ENCODE measurements at places on chromosomes 1 and 21.
A peak's percentile ranks its signal among the peaks of the same experiment; 100 is the strongest.

DNA sequence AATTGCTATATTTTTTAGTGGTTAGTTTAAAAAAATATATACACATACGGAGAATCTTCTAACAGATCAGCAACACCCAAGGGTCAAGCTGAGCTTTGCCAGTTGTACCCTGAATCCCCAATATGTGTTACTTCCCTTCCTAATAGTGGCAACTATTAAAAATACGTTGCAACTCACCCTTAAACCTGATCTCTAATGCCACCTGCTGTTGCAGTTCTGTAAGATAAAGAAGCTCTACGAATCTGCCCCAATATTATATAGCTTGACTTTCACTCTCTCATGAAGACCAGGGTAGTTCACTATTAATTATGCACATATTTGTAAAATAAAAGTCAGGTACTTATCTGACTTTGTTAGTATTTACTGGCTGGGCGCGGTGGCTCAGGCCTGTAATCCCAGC is 58.4 kb downstream of the ASH1L start:
- DNase-seq: peak; percentile 14

DNA sequence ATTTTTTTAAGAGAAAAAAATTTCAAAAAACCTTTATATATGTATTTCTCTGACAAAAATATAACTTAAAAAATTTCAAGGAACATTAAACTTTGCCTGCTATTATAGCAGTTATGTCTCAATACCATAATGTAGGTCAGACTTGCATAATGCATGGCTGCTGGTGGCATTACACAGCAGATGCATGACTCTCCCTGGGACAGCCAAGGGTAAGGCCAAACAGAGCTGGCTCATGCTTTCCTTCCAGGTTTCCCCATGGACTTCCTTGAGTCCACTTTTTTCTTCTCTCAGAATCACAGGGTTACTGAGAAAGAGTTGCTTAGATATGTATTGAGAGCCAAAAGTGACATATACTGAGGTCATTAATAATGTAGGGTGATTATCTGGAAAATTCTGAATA is 43.7 kb downstream of the RHOU start:
- DNase-seq: no peak

DNA sequence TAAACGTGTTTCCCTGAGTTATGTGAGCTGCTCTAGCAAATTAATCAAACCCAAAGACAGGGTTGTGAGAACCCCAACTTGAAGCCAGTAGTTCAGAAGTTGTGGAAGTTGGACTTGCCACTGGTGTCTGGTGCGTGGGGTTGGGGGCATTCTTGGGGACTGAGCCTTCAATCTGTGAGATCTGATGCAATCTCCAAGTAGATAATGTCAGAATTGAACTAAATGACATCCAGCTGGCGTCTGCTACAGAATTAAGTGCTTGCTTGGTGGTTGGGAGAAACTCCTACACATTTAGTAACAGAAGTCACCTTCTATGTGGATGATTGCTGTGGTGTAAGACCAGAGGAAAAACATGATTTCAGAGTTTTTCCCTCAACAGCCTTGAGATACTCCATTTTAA is 207.4 kb downstream of the FGGY start:
- DNase-seq: no peak

- no peak for DNase-seq
These were observed 342.0 kb downstream of the VAV3 start for GRCh38 chr1:107622966-107623365.

- peak; percentile 21 for DNase-seq
These were observed 20.0 kb upstream of the EPHA2 start for GRCh38 chr1:16175610-16176553.

DNA sequence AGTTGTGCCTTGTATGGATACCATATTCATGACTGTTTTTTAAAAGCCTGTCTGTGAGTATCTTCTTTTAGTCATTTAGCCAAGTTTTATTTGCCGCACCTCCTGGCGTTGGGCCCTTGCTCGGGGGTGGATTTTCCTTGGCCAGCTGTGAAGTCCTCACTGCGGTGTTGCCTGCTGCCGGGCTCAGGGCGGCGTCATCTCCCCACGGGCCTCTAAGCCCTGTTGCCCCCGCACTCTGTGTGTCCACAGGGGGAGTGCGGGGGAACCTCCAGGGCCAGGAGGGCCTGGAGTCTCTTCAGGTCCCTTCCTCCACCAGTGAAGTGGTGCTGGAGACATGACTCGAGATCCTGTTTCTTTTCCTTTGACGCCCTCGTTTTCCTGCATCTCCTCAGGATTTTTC is 65.8 kb upstream of the DIP2A start:
- no peak for DNase-seq

- DNase-seq: no peak
These were observed 56.0 kb downstream of the TBCE start for GRCh38 chr1:235423214-235423652.

GRCh38 chr21:43772425-43772821 is 3.7 kb downstream of the CSTB start:
- DNase-seq: no peak

DNA sequence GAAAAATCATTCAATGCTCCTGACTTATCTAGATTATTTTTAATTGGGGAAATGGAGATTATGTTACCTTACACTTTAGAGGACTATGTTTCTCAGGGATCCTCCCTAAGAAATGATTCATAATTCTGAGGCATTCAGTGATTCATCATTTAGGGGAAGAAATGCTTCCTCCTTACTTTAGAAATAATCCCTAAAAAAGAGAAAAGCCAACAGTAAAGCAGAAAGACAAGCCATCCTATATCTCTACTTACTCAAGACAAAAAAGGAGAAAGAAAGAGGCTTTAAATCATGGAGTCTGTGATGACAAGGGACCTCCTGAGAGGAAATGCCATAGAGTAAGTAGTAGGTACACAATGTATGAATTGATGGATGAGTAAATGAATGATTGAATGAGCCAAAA is 137.0 kb downstream of the BRINP2 start:
- no peak for DNase-seq

DNA sequence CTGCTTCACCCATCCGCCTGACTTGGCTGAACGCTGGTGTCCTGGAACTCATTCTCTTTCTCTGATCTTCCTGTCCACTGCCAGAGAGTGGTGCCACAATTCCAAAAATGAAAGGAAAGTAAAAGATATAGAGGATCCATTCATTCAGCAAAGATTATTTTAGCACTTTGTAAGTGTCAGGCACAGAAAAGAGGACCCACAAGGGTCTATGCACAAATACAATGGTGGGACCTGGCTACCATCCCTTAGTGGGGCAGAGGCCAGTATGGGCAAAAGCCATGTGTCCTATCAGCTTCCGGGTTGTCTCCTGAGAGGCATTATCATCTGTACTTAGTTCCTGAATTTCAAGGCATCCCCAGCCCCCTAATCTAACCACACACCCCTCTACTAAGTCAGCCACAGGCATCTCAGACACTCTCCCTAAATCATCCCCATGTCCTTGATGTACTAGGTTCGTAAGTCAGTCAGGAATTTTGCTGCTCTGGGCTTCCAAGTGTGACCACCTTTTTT is 19.0 kb downstream of the SSR2 start:
- no peak for DNase-seq

- DNase-seq: no peak
These were observed 9.0 kb upstream of the PLCH2 start for GRCh38 chr1:2466958-2467554.

- DNase-seq: no peak
These were observed 14.6 kb upstream of the TGFBR3 start for GRCh38 chr1:91900562-91900961.

Measured in NCI-H1105 (cell line).